Memory B cell (primary cell): ENCODE measurements at places on chromosomes 11 and 22.
A peak's percentile ranks its signal among the peaks of the same experiment; 100 is the strongest.

- DNase-seq: no peak
These were observed 27.2 kb downstream of the EIF3M start for GRCh38 chr11:32610797-32611352.

- DNase-seq: no peak
These were observed 6.4 kb downstream of the RTN4RL2 start for GRCh38 chr11:57466680-57467079.

GRCh38 chr11:12005476-12005875 is 3.0 kb downstream of the DKK3 start:
- no peak for DNase-seq

- DNase-seq: no peak
These were observed 21.8 kb upstream of the DRG1 start for GRCh38 chr22:31377612-31378011.

- DNase-seq: no peak
These were observed 746.1 kb upstream of the LRRC4C start for GRCh38 chr11:42205518-42205917.

DNA sequence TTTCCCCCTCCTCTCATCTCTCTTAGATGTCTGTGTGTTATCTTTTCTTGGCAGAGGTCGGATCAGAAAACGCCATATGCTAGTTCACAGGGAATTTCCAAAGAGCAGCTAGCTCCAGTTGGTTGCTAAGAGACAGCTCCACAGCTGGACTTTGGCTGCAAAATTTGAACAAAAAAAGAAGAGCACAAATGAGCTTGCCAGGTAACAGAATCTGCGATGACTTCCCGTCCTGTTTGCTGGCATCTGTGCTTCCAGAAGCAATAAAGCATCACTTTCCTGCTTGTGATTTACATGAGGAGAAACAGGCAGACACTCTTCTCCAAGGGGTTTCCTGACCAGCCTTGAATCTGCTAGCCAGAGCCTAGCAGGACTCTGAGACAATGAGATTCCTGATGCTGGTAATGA is 596.0 kb upstream of the B3GAT1 start:
- DNase-seq: no peak

DNA sequence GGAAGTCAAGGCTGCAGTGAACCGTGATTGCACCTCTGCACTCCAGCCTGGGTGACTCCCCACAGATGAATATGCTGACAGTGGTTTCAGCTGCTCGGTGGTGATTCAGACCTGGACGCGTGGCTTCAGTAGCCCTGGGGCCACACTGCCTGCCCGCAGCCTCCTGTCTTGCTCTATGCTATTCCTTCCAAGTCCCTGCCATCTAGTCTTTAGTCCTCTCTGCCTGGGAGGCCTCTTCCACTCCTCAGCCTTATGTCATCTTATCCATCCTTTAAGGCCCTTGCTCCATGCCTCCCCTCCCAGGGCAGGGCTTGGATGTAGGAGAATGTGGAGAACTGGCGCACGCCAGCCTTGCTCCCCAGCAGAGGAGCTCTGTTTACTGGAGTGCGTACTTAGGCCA is 23.0 kb downstream of the YDJC start:
- DNase-seq: no peak

GRCh38 chr11:80261776-80262175 is 820.9 kb upstream of the TENM4 start:
- no peak for DNase-seq

DNA sequence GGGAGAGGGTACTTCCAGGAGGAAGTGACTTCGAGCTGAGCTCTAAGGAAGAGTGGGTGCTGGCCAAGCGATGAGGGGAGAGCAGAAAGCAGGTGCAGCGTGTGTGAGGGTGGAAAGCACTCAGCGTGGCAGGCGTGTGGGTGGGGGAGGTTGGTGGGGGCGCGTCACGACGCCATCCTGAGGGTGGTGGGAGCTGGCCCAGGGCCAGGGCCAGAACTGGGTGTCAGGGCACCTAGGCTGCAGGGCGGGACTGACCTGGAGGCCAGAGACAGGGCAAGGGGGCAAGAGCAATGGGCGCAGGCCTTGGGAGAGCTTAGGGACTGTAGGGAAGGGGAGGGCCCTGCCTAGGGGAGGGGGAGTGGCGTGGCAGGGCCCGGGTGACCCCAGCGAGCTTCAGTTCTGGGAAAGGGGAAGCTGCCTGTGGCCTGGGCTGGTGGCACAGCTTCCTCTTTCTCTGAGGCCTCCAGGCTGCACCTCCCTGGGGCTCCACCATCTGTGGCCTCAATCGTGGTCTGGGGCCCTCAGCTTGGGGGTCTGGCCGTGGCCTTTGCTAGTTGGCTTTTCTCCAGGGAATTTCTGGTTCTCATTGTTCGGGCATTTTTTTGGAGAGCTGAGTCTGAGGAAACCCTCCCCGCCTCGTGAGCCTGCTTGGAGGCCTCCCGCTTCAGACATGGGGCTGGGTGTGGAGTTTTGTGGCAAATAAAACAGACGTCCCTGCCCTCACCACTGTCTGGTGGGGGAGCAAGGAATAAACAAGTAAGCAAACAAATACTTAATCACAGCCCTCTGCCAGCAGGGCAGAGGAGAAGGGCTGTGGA is 8.9 kb downstream of the RELT start:
- peak; percentile 85 for DNase-seq

GRCh38 chr22:36644333-36644757 is 59.2 kb downstream of the CACNG2 start:
- DNase-seq: no peak

DNA sequence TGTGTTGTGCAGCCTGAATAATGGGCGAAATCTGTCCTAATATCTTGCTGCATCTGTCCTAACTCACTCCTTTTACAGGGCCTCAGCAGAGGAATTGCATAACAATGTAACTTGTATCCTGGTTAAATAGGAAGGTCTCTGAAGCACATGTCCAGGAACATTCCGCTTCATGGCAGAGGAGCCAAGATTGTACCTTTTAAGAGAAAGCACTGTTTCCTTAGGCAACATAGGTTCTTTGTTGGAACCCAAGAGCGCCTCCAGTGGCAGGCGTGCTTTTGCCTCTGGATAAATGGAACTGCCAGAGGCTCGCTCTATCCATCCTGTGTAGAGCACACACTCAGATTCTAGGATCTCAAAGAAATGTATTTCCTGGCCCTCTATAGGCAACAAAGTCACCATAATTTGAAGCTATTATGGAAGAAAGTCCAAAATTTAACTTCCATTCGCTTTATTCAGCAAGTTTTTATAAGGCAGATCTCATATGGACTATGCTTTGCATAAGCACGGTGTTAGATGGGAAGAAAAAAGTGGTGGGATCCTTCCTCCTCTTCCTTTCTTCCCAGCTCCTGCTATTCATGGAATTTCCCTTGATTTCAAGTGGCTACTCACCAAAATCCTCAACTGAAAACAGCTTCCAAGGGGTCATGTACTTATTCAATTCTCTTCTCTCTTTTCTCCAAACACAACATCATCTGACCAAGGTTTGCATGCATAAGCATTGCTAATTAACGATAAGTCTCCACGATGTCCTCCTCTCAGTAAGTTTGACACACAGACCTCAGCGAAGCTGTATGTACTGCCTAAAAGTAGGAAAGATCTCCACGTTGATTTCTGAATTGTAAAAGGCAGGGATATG is at the start of gene BLID:
TSS of gene BLID (minus strand) at position 692 of the 856 bp plus-strand sequence. CDS start at position 399, 293 bp downstream.
- no peak for DNase-seq

DNA sequence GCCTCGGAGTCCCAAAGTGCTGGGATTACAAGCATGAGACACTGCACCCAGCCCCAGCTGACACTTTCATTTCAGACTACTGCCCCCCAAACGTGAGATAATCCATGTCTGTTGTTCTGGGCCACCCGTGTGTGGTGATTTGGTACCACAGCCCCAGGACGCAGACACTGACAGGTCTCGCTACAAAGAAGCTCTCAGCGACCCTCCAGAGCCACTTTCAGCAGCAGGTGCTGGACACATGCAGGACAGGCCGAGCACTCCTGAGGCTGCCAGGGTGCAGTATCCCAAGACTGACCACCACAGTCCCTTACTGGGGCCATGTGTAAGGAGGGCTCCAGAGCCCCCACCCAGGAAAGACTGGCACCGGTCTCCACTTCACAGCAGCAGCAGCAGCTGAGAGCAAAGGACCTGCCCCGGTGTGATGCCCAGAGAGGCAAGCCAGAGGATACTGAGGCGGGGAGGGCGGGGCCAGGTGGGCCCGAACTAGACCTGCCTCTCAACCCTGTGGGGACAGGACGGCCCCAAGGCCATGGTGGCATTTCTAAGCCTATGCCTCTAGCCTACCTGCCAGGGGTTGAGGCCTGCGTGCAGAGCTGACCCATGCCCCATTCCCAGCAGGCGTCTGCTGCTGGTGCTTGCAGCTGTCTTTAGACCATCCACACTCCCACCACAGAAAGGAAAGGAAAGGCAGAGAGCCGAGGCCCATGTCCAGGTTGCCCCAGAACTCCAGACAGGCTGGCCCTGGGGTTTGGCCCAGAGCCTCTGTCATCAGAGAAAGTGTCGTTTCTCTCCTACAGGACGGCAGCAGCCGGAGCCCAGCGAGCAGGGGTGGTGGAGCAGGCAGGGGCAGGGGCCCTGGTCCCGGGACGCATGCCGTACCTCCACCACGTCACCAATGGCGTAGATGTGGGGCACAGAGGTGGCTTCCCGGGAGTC is 28.0 kb upstream of the GNB1L start:
- DNase-seq: no peak

DNA sequence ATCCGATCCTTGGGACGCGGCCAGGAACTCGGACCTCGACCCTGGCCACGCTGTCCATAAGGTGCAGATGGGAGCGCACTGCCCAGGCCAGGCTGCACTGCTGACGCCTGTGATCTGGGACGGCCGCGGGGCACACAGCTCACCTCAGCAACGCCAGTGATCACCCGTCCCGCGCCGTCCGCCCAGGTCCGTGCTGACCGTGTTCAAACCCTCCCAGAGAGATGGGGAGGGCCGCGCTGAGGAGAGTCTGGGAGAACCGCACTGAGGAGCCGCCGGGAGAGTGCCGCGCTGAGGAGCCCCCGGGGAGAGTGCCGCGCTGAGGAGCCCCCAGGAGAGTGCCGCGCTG is 636 bp downstream of the KCNQ1OT1 start:
- DNase-seq: no peak

DNA sequence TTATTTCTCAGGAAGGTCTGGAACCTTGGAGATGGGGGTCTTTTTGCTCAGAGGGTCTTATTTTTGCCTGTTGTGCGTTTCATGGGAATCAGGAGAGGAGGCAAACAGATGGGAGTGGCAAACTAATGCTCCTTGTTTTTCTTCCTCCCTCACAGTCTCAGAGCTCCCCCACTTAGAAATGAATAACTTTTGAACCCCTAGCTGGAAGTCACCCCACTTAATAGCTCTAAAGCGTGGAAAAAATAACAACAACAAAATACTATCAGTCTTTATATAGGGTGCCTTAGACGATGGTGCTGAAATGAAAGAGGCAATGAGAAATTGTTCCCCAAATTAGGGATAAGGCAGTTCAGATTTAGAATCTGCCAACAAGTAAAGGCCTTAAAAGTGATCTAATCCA is 76.8 kb upstream of the BDNF start:
- no peak for DNase-seq

DNA sequence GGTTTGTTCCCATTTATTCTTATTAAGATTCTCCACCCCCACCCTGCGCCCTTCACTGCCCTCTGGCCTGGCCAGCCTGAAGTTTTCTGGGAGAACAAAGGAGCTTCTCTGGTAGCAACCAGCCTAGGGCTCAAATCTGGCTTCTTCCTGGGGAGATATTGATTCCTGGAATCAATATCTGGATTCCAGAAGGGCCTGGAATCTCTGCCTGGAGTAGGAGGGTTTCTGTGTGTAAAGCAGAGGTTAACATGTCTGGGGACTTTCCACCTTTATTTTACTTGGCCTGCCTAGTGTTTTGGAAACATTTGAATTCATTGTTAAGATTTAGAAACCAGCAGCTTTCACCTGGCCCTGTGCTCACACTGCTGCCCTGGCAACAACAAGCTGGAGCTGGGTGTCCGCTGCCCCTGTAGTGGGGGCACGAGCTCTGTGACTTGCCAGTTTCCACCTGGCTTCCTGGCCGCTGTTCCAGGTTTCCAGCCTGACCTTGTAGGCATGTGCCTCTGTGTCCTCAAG is 5.5 kb downstream of the C11orf91 start:
- DNase-seq: no peak

GRCh38 chr11:93481279-93481678 is 61.9 kb downstream of the SMCO4 start:
- no peak for DNase-seq

GRCh38 chr22:24995649-24996180 is 43.2 kb downstream of the KIAA1671 start:
- DNase-seq: no peak

DNA sequence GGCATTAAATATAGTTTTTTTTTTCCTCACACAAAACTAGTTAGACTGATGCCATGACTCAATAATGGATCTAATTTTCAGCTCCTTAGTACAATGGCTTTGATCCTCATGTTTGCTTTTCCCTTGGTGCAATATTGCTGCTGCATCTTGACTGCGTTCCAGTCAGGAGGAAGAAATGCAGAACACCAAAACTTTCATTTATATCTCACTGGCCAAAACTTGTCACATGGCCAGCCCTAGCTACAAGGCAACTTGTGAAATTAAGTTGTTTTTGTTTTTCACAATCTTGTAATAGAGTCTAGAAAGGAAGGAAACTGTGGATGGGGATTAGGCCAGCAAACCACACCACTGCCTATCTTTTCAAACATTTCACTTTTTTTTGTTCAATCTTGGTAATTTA is 36.7 kb downstream of the SMC1B start:
- no peak for DNase-seq

DNA sequence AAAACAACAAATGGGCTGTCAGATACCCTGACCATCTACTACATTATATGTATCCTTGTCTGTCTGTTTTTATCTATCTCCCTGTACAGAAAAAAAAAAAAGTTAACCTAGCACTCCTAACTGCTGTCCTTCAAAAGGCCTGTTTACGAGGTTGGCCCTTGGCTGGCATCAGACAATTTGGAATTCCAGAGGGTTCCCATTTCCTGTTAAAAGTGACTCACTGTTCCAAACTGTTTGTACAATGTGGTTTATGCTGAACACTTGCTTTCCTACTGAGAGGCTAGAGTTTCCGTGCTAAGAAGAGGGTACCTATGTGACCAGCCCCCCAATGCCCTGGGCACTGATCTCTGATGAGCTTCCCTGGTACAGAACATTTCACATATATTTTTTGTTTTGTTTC is 65.9 kb upstream of the HMGXB4 start:
- DNase-seq: no peak

- DNase-seq: no peak
These were observed 22.9 kb upstream of the RASL10A start for GRCh38 chr22:29338398-29338797.

- DNase-seq: no peak
These were observed 13.6 kb downstream of the RIBC2 start for GRCh38 chr22:45427114-45427513.

DNA sequence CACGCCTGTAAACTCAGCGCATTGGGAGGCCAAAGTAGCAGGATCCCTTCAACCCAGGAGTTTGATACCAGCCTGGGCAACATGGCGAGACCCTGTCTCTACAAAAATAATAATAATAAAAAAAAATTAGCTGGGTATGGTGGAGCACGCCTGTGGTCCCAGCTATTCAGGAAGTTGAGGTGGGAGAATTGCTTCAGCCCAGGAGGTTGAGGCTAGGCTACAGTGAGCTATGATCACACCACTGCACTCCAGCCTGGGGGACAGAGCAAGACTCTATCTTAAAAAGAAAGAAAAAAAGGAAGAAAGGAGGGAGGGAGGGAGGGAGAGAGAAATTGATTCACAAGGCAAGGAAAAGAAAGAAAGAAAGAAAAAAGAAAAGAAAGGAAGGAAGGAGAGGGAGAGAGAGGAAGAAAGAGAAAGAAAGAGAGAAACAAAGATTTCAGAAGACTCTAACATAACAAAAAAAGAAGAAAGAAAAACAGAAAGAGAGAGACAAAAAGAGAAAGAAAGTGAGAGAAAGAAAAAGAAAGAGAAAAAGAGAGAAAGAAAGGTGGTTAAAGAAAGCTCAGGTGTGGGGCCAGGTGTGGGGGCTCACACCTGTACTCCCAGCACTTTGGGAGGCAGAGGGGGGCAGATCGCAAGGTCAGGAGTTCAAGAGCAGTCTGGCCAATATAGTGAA is 37.3 kb upstream of the MYH9 start:
- DNase-seq: no peak
